ENCODE measurements at places on chromosomes 12 and 14.
A peak's percentile ranks its signal among the peaks of the same experiment; 100 is the strongest.

- DNase-seq: no peak
These were observed 635 bp downstream of the LTA4H start for GRCh38 chr12:96034621-96035282.

- DNase-seq: no peak
These were observed 25.5 kb upstream of the MGP start for GRCh38 chr12:14911131-14911530.

- DNase-seq: peak; percentile 24
These were observed 3.3 kb upstream of the CIPC start for GRCh38 chr14:77094672-77095284.

- no peak for DNase-seq
These were observed 1069.1 kb downstream of the SLC6A15 start for GRCh38 chr12:83843541-83843940.

GRCh38 chr12:83954956-83955601 lies 957.5 kb downstream of the SLC6A15 start:
- DNase-seq: no peak

DNA sequence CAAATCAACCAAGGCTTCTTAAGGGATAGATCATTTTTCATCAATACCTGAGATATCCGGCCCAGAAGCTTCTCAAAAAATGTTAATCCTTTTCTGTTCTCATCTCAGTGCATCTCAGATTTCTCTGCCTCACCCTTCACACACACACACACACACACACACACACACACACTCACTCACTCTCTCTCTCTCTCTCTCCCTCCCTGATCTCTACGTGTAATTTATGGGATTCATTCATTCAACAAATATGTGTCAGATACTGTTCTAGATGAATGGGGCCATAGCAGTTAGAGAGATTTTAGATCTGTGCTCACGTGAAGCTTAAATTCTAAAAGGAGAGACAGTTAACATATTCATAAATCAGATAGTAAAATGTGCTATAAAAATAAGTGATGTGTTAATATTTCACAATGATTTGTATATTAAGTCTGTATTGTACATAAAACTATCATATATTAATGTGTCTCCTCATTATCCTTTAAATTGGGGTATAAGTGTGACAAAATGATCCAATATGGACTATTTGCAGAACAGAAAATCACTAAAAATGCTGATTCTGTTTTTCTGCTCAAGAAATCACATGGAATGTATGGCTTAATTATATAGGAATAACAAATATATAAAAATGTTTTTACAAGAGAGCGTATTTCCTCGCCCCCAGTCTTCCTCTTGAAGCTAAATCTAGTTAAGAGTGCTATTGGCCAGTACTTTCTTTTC lies 7.3 kb upstream of the FRMD6 start:
- DNase-seq: no peak

DNA sequence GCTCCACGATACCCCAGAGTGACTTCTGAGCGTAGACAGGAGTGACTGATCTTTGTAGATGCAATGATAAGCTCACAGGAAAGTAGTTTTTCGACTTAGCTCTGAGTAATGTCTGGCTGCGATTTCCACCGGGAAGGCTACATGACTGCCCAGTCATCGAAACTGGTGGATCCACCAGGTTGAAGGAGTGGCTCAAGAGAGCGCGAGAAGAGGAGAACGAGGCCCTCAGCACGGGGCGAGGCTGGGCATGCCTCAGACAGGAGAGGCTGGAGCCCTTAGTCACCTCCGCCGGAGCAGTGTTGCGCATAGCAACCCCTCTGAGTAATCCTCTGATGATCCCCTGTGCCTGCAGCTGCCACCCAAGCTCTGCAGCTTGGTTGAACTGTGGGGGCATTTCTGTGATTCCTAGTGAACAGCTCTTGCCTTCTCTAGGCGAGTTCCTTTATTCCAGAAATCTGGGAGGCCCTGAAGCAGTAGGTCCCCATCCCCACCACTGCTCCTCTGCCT lies 25.6 kb downstream of the ELK3 start:
- no peak for DNase-seq

GRCh38 chr14:68528040-68528687 lies 264.7 kb downstream of the ZFP36L1 start:
- DNase-seq: no peak

DNA sequence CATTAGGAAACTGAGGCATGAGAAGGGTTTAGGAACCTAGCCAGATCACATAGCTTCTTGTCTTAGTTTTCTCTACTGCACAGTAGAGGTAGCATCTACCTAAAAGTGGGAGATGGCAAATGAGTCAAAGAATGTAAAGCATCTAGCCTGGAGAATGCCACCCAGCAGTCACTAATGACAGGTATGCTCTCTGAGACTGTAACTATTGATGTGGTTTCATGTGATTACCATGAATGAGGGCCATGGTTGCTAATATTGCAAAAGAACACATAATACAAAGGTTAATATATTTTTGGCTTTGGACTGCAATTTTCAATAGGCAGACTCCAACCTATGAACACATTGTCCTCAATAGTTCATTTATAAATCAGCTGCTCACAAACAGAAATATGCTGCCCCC lies 389.9 kb downstream of the GRIN2B start:
- no peak for DNase-seq

GRCh38 chr12:46265734-46266133 lies 3.1 kb downstream of the SLC38A1 start:
- no peak for DNase-seq

- no peak for DNase-seq
These were observed 4.2 kb downstream of the FNTB start for GRCh38 chr14:64990939-64991338.

All from GM06990 (cell line).